ENCODE measurements at places on chromosomes 1 and 21. TPM values are rescaled to one million over a fixed set of nuclear protein-coding genes. Genes with fewer than 3 reads are reported as not detected.

ITPKB gene
- total RNA-seq: 1.4 TPM

KLHDC7A gene
- not detected for total RNA-seq

GPR153 gene
- 0.62 TPM for total RNA-seq

VTCN1 gene
- total RNA-seq: not detected

DNA sequence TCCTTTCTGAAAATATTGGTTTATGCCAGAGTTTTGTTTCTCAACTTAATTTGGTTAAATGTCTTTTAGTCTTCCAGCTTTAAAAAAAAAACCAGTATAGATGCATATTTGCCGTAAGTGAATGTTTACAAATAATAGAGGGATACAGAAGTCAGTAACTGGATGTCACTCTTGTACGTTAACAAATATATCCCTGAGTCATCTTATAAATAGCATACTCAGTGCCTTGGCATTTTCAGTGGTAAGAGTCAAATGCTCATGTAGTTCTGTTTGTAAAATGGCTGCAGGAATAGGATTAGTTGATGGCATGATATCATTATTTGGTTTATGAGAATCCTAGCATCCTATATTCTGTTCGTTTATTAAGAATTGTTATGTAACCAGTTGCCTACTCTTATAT, 55.4 kb downstream of the SPEN start:
- DNase-seq: peak; percentile 39

DNA sequence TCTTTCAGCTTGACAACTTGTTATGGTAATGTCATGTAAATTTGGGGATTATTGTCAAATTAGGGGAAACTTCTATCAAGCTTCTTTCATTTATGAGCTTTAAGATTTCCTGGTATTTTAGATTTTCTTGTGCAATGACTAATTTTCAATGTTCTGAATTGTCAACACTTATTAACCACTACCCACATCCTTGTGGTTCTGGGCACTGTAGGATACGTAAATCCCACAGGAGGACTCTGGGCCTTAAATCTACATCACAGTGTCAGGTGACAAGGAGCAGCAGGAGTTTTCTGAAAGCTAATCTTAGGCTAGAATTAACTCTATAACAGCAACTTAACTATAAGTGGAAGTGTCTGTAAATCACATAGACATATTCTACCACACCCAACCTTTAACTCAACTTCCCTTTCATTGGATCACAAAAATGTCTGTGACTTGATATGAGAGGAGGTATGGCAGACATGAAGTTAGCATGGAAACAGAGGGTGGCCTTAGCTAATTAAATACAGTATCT, 397.7 kb downstream of the HLX start:
- DNase-seq: no peak

DNA sequence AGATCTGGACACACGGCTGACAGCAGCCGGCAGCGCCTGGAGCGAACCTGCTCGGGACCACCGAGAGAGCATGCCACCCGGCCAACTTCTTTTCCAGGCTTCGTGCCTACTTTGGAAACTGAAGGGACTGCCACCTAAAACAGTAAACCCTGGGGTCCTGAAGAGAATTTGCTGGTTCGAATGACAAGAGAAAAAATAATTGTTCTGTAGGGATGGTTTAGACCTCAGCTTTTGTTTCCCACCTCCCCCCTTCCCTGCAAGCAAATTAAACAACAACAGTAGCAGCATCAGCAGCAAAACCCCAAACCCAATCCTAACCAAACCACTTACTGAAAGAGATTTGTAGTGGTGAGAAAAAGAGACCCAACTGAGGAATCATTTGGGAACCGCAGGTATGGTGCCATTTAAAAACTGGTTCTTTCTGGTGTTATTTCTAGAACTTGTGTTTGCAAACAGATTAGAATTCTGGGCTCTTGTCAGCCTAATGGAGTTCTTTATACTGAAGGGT, 105.6 kb downstream of the LEPR start:
- no peak for DNase-seq

- DNase-seq: no peak
Observed at GRCh38 chr1:215777370-215777925, 210.3 kb downstream of the KCTD3 start.

GRCh38 chr1:167803358-167804207, 81.8 kb downstream of the MPZL1 start:
- peak; percentile 93 for DNase-seq

DNA sequence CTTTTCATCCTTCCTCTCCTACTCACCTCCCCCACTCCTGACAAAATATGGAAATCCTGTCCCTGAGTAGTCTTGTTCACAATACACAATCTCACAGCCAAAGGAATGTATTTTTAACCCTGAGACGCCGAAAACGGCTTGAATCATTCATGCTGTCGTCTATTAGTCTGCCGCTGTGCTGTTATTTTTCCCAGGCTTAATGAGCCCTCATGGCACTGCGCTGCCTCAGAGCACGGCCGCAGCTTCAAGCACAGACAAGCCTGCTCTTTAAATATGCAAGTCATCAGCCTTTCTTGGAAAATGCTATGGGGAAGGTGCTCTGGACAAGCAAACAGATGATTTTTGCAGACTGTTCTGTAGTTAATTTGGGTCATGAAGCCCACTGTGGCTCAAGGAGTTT, 302.7 kb downstream of the DISC1 start:
- DNase-seq: no peak
